GOT3 (cell line): ENCODE measurements at places on chromosomes 6 and 20.

DNA sequence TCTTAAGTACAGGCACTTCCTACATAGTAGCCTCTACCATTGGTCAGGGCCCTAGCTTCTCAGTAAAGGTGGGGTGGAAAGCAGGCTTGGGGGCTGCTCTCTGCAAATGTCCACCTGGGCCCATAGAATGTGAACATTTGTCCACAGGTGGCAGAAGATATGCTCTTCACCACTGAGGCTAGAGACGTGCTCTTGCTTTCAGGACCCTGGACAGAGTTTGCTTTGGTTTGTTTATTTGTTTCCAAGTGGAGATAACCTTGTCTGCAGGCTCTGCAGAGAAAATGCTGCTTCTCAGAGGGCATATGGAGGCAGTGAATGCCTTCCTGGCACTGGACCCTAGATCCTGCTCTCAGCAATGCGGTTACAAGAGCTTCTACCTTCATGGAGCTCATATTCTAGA lies 129.0 kb downstream of the F13A1 start:
- DNase-seq: no peak

GRCh38 chr20:54550776-54551396 lies 75.5 kb downstream of the DOK5 start:
- no peak for DNase-seq

GRCh38 chr6:21769405-21769861 lies 175.9 kb downstream of the SOX4 start:
- no peak for DNase-seq

DNA sequence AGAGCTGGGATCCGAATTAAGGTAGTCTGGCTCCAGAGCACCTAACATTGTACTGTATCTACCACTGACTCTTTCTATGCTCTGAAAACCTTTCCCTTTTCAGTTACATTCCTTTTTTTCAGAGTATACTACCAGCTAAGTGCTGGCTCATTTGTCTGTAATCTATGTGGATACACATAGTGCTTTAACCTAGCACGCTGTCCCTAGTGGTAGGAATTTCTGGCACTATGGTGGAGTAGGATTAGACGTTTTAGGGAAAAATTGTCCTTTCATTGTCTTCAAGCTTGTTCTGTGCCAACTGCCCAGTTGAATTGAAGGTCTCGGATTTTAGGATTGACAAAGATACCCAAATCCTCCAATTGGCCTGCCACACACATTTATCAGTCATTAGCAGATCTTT lies 259.1 kb upstream of the FERMT1 start:
- no peak for DNase-seq

GRCh38 chr6:138577151-138577915 lies 78.0 kb upstream of the NHSL1 start:
- no peak for DNase-seq

GRCh38 chr20:43939762-43940121 lies 25.1 kb downstream of the TOX2 start:
- DNase-seq: no peak

DNA sequence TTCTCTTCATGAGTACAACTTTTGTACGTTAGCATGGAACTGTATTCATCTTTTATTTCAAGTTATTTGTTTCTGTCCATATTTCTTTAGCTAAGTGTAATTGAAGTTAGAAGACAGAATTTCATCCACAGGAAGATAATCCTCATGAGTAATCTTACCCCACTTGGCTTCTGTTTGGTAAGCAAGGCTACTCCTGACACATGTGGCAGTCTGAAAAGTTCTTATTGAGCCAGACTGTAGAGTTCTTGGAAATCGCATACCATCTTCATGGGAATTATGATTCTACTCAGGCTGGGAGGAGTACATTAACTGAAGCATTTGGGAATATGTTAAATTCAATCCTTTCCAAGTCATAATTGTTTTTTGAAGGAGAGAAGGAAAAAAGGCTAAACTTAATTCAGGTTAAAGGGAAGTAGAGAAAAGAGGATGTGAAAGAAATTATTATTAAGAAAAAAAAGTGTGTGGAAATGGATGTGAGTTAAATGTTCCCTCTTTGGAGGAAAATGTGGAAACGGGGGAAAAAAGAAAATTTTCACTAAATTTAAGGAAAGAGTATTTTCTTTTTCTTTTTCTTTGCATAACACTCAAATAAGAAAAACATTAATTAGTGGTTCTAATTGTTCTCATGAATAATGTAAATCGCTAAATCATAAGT lies 41.5 kb upstream of the TENT5A start:
- DNase-seq: no peak

- DNase-seq: no peak
Measured at GRCh38 chr20:37414224-37415035, 68.5 kb downstream of the SRC start.

DNA sequence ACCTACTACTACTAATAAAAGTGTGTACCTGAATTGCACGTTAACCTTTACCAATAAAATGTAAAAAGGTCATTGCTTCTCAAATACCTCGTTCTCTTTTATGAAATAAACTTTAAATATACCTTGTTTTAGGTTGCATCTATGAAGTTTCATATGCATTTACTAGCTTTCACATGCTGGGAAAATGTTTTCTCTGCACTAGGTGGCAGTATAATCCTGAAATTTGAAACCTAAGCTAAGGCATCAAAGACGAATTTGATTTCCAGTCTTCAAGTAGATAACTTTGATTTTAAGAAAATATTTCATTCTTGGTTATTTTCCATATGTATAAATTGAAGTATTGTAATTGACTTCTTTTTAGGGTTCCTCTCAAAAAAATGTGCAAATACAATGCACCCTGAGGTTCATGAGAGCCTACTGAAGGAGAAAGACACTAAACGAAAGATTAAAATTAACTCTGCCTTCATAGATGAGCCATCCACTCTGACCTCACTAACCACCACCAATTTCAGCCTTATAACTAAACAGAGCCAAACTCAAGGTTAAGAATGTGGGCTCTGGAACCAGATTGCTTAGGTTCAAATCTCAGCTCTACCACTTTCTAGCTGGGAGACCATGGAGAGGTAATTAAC lies 7.3 kb upstream of the COL9A1 start:
- DNase-seq: no peak

DNA sequence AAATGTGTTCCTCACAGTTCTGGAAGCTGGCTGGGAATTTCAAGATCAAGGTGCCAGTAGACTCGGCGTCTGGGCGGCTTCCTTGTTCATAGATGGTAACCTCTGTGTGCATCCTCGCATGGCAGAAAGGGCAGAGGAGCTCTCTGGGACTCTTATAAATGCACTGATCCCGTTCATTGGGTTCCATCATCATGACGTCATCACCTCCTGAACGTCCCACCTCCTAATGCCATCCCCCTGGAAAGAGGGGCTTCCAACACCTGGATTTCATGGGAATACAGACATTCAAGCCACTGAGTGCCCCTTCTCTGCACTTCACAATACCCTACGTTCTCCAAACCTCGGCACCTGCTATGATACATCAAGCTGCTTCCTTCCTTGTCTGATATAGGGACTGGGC lies 37.5 kb upstream of the THBS2 start:
- DNase-seq: no peak

DNA sequence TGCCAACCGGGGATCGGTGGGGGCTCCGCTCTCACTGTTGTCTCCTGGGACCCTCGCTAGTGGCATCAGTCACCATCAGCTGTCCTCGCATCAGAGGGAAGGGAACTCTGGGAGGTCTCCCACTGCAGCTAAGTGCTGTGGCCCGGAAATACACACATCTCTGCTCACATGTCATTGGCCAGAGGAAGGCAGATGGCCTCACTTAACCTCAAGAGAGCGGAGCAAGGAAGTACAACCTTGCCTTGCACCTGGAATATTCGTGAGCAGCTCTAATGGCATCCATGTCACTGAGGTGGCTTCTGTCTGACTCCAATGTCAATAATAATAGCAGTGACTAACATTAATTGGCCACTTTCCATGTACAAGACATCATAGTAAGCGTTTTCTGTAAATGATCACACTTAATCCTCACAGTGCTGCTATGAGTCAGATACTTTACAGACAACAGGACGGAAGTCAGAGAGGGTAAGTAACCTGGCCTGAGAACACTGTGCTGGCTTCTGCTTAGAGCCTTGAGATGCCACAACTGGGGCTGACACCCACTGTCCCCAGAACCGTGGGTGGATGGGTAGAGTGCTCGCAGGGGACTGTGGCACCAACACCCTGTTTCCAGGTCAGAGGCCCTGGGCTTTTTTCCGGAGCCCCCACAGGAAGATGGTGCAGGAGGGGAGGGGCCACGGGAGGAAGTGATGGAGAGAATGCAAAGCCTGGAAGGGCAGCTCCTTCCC lies 6.0 kb downstream of the LHFPL5 start:
- no peak for DNase-seq

GRCh38 chr20:57610261-57610952 lies 9.8 kb downstream of the ZBP1 start:
- no peak for DNase-seq

- DNase-seq: no peak
Measured at GRCh38 chr6:21861942-21862341, 268.4 kb downstream of the SOX4 start.

DNA sequence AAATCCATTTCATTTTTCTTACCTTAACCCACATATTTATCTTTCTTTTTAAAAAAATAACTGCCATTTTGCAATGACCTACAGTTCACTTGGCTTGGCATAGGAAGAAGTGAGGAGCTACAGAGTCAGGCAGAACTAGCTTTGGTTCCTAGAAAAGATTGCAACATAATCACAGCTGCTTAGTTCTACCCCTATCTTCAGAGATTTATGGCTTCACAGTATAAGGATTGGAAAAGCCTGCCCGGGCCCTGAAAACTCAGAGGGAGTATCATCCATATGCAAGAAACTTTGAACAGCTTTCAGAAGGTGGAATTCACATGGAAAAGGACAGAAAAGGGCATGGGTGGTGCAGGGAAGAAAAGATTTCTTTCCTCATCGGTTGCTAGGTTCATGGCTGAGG lies 774.3 kb upstream of the CHD6 start:
- no peak for DNase-seq

GRCh38 chr6:45574014-45574461 lies 196.3 kb upstream of the SUPT3H start:
- DNase-seq: no peak

DNA sequence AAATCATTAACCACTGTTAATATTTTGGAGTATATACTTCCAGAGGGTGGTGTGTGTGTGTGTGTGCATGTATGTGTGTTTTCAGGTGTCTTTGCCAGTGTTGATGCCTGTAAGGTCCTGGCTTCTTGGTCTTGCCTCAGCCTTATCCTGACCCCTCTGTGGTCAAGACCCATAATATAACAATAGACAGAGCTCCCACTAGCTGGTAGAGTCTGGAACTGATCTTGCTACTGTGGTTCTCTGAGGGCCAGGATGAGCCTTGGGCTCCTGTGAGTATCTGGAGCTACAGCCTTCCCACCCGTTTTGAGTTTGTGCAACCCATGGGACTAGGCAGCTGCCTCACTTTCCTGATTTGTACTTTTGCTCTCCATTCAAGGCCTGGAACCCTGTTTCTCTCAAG lies 191.0 kb downstream of the IBTK start:
- no peak for DNase-seq

- no peak for DNase-seq
Measured at GRCh38 chr6:156977527-156978291, 200.5 kb downstream of the ARID1B start.

DNA sequence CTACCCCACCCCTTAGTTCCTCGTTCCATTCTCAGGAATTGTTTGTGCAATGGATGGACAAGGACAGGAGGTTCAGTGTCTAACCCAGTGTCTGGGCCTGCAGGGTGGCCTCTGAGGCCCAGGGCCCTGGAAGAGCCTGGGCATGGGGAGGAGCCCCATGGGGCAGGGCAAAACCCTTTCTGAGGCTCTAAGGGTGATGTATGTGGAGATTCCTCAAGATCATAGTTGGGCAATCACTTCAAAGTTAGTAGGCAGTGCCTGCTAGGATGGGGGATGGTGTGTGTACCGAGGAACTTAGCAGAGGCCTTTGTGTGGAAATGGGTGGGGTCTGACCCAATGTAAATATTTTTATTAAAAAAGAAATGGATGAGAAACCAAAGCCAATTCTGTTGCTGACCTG lies 6.7 kb upstream of the C2 start:
- DNase-seq: no peak

- no peak for DNase-seq
Measured at GRCh38 chr6:4670290-4670689, 105.9 kb upstream of the CDYL start.

GRCh38 chr6:142784344-142784743 lies 160.6 kb downstream of the HIVEP2 start:
- DNase-seq: no peak

GRCh38 chr6:79864001-79864400 lies 83.4 kb downstream of the ELOVL4 start:
- DNase-seq: no peak

DNA sequence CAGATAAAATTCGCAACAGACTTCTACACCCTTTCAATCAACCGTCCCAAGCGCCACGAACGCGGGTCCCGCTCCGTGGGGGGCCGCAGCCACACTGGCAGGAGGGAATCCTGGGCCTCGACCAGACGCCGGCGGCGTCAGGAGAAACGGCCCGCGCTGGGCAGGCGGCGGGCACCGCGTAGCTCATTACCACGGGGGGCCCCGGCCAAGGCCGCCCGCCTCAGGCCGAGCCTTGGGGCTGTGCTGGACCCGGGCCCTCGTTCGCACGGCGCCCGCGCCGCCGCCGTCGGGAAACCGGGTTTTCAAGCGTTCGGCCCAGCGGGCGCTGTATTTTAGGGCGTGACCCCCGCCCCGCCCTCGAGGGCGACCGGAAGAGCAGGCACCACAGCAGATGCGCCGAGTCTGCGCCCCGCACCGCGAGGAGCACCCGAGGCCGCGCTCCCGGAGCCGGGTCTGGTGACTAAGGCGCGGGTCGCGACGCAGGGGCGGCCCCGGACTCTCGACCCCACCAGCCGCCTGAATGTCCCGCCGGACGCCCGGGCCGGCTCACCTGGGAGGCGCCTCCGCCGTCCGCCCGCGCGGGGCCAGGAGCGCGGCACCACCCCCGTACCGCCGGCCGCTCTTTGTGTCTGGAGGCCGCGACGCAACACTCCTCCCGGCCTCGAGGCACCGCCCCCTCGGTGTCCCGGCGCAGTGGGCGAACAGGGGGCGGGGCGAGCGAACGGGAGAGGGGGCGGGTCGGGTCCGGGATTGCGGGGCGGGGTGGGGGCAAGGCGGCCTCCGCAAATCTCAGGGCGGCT lies at the start of gene NINL:
NINL (minus strand) TSS at position 627 of the 800 bp plus-strand sequence. CDS start 58,944 bp downstream, outside the sequence.
- DNase-seq: peak; percentile 52

GRCh38 chr6:113847447-113847846 lies 9.7 kb upstream of the MARCKS start:
- no peak for DNase-seq

GRCh38 chr20:13229538-13229937 lies 8.5 kb downstream of the ISM1 start:
- DNase-seq: no peak
